ENCODE measurements at places on chromosomes 3 and 15.

GRCh38 chr3:24259901-24260512, 234.6 kb downstream of the THRB start:
- DNase-seq, result no peak

GRCh38 chr15:58513726-58514336, 82.0 kb downstream of the LIPC start:
- no peak for DNase-seq

DNA sequence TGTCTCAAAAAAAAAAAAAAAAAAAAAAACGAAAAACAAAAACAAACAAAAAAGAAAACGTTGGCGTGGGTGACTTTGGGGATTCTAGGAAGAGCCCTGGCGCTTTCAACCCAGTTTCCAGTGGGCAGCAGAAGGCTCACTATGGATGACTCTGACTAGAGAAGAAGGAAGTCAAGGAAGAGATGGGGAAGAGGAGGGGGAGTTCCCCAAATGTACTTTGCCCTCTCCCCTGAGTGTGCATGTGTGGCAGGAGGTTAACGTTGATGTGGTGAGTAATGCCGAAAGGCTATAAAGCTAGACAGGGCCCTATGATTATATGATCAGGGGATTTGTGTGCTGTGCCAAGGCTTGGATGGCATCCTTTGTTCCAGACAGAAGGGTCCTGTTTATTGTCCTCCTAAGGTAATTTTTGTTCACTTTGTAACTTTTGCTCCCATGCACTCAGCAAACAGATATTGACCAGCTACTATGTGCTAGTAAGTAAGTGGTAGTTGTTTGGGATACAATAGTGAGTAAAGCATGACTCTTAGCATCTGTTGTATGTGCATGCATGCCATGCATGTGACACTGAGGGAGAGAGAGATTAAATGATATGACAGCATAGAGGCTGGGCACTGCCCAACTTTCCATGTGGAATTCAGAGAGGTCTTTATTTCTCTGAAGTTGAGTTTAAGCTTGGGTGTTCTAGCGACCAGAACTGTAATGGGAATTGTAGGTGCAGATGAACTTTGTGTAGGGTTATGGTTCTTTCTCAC, 750 bp upstream of the HHLA2 start:
- DNase-seq, result no peak

DNA sequence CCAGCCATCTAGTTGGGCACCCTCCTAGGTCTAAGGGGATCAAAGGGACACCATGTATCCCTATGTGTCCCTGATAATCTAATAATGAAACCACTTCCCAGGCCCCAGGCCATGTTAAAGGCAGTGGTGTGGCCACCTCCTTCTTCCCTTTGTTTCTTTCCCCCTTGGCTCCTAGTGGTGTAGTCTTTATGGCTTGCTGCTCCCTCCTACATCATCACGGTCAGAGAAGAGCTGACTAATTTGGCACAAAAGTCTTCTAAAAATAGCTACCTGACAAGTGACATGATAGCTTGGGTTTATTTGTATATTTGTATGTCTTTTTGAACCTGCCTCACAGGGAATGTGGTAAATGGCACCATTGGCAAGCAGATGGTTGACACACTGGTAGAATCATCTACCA, 131.0 kb upstream of the CHRM5 start:
- no peak for DNase-seq

DNA sequence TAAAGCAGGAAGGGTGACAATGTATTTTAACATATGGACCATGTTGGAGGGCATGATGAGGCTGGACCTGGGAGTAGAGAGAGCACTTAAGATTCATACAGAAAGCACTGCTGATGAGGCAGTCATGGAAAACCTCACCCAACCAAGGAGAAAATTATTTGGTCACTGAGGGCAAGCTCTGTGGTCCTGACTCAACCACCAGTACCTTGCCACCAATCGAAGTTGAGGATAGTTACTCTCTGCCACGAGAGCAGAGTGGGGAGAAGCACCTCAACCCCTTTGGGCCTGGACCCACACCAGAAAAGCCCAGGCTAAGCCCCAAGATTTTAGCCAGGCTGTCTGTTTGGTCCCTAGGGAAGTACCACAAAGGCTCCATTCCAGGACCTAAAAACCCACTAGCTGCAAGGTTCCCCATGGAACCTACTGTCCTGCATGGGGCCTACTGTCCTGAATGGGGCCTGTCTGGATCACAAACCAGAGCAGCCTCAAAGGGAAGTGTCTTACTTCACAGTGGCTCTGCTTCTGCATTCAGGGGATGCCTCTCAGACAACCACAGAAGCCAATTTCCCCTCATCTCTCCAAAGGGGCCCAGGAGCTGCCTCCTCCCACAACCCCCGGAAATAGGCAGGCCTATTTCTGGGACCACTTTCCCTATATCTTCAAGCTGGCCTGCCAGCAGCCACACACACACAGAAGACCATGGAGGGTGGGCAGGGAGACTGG, 4.2 kb downstream of the CCDC71 start:
- no peak for DNase-seq

DNA sequence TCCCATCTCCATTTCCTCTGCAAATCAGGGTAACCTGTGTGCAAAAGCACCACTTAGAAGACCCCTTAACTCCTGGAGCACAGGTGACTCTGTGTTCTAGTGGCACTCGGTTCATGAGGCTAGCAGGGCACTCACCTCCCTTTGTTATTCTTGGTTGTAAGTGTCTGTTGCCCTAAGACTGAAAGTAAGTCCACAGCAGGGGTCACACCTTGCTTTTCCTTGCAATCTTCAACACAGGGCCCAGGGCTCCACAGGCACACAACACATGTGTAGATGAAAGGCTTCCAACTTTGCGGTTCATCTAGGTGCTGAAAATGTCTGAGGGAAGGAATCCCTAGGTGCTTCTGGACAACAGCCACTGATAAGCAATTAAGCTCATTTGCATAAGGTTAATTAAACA, 2.9 kb downstream of the RNU6-1 start:
- DNase-seq, result no peak

GRCh38 chr3:24062916-24063315, 117.8 kb downstream of the NR1D2 start:
- DNase-seq, result no peak

- no peak for DNase-seq
Measured at GRCh38 chr3:48558493-48559134, 2.0 kb upstream of the PFKFB4 start.

- DNase-seq, result no peak
Measured at GRCh38 chr3:113008117-113008516, 17.3 kb downstream of the GTPBP8 start.

DNA sequence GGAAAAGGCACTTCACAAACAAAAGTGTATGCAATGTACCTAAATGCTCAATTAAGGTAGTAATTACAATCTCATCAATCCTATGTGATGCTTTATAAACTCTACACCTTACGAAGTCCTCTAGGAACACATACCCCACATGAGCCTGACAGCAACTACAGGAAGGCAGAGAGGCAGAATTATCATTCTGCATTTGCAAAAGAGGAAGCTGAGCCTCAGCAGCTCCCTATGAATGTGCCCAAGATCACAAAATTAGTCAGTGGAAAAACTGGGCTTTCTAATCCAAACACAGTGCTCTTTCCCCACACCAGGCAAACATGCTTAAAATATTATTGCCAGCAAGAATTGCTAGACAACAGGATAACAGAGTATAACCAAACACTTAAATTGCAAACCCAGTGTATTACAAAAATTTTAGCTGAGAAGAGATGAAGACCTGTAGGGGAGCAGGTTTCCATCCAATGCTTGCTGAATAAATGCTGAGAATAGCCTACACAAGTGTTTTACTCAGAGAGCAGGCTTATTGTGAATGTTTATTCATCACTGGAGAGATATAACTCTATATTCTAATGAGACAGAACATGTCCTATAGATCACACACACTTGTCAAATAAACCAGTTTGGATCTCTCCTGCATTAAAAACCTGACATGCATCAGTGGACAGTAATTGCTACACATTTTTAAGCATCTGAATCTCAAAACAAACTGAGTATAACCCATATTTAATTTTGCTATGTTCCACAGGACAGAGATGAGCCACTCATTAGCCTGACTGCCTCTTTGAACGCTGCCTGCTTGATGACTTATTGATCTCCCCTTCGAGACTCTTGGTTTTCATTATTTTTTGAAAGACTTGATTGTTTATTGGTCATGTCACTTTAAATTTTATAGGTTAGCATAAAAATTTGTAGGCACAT, 62.2 kb downstream of the PLCH1 start:
- DNase-seq, result no peak

DNA sequence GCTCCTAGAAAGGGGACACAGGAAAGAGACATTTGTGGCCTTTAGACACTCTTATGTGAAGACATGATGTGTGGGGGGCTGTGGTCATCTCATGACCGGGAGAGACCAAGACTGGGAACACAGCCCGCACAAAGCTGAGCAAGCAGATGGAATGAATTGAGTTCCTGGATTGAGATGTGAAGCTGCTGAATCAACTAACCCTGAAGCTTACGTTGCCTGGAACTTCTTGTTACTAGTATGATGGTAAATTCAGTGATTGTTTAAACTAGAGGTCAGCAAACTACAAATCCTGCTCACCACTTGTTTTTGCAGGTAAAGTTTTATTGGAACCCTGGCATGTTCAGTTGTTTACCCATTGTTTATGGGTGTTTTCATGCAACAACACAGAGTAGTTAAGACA, 83.4 kb upstream of the BHLHE40 start:
- DNase-seq, result no peak

DNA sequence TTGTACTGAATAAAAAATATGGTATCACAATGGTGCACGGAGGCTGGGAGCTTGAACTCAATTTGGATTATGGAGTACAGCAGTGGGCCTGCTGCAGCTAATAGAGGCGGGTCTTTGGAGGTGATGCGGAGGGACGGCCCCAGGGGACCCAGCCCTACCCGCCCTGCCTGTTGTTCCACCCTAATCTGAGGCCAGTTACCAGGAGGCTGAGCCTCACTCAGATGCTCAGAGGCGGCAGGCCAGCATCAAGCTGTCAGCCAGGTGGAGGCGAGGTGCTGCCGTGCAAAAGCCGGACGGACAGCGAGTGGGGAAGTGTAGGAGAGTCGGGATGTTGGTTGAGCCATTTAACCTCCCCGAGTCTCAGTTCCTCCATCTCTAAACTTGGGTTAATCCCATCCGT, 218.5 kb upstream of the RGMA start:
- no peak for DNase-seq

- no peak for DNase-seq
Measured at GRCh38 chr3:98613616-98614015, 20.2 kb upstream of the CPOX start.

GRCh38 chr15:89105147-89105546, 16.9 kb downstream of the ABHD2 start:
- no peak for DNase-seq

DNA sequence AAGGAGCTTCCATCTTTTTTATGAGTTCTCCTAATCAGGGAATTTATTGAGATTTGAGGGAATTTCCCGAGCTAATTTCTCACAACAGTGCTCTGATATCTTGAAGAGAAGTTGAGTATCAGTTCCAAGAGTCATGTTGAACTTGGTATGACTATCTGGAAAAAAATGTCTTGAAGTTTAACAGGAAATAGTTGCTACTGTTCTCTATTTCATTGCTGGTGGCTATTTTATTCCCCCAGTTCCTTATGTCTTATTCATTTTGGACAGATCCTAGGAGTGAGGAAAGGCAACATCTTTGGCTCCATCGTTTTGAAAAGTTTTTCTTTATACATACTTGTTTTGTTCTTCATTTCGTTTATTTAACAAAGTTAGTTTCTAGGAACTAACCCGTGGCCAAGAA, 307.8 kb upstream of the AGTR1 start:
- DNase-seq, result no peak

DNA sequence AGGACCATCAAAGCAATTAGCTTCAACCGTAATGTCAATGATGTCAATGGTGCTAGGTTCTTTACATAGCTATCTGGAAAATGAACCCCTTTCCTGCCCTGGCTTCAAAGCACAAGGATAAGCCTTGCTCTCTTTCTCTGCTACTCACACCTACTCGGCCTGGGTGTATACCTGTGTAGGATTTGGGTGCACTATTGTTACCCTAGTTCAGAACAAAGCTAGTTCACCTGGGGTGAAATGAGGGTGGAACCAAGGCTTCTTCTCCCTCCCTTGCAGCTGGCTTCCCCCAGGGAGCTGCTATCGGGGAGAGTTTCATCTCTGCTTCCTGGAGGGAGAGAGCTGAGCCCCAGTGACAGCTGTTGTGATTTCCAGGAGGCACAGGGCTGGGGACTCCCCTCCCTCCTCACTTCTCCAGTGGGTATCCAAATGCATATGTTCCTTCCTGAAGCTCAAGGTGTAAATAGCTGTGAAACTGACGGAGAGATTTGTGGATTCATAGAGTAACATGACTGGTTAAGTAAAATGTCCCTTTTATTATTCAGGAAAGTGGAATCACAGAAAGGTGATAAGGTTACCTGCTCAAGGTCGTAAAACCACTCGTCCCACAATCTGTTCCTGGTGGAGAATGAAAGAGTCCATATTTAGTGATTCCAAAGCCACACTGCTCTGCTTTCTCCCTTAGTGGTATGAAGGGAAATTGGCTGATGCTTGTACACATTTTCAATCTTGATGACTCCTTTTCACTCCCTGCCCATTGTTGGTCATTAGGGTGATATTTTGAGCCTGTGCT, 11.8 kb upstream of the C3orf70 start:
- DNase-seq, result no peak

DNA sequence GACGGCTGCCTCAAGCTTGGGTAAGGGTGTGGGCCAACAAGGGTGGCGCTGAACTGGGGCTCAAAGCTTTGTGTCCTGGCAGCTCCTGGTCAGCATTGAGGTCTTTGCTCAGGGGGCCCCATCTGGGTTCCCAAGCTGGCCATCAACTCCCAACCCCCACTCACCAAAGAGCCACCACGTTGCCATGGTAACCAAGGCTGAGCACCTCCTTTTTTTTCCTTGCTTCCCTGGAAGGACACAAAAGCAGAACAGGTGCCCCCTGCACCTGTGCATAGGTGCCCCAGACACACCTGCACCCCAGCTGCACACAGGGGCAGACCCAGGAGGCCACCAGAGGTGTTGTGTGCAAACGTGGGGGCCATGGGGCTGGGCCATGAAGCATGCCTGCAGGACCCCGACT, 16.5 kb downstream of the UROC1 start:
- DNase-seq, result no peak

- no peak for DNase-seq
Measured at GRCh38 chr3:11690863-11691766, 47.4 kb upstream of the VGLL4 start.

DNA sequence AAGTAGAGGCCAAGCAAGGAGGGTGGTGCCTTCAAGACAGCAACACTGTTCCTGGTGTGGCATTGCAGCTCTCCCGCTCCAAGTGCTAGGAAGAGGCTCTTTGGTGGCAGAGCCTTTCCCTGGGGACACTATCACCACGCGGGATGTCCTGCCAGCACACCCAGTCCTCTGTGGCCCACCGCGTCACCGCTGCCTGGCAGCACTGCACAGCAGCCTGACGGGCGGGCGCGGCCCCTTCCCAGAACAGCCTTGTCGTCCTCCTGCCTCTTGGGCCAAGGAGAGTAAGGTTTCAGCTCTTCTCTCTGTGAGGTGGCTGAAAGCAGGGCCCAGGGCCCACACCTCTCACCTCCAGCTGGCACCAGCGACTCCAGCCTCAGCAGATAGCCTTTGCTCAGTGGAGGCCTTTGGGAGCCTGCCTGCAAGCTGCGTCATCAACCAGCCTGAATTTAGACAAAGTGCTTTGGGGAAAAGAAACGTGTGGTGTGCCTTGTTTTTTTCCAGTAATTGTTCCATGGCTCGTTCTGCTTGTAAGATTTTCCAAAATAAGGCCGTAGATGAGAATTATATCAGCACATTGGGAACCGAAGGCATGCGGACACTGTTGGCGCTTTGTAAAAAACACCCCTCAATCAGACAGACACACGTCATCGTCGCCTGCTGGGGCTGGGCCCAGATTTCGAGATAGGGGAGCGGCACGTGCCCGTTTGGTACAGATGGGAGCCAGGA, 65.0 kb downstream of the AAGAB start:
- no peak for DNase-seq
